ENCODE measurements at places on chromosomes 1 and 21. TPM values are rescaled to one million over a fixed set of nuclear protein-coding genes. Genes with fewer than 3 reads are reported as not detected.

Gene AMY1A
- not detected for total RNA-seq

Gene CLCA2
- total RNA-seq: 0.30 TPM

Gene MYBPH
- not detected for total RNA-seq

Gene MSH4
- not detected for total RNA-seq

Gene GFI1
- total RNA-seq: 2.0 TPM

Gene PLEKHN1
- total RNA-seq: 4.5 TPM

Gene KRTAP6-2
- total RNA-seq: not detected

Gene NCAM2
- 3.1 TPM for total RNA-seq

Gene ST6GALNAC3
- 0.05 TPM for total RNA-seq

Gene NAV1
- total RNA-seq: 43.1 TPM

Gene PLPP3
- total RNA-seq: 17.2 TPM

Gene CD5L
- not detected for total RNA-seq

Gene PPP2R5A
- 23.1 TPM for total RNA-seq

Gene SH2D5
- total RNA-seq: 2.1 TPM

Gene FMOD
- total RNA-seq: not detected

Gene KCNE2
- total RNA-seq: not detected

Gene GPR153
- total RNA-seq: 9.1 TPM

Gene UBE2U
- total RNA-seq: not detected

Gene AHDC1
- 19.1 TPM for total RNA-seq

Gene ADORA3
- total RNA-seq: not detected

Gene RXFP4
- not detected for total RNA-seq

Gene REG4
- not detected for total RNA-seq

Gene CGN
- total RNA-seq: 0.52 TPM

Gene RASAL2
- 14.8 TPM for total RNA-seq

Gene CELA2A
- not detected for total RNA-seq

Gene CLDN14
- not detected for total RNA-seq

Gene OR10J1
- not detected for total RNA-seq

Gene PROX1
- 0.02 TPM for total RNA-seq

Gene ADGRL4
- not detected for total RNA-seq

Gene LRRN2
- total RNA-seq: 0.02 TPM

Gene AADACL3
- total RNA-seq: not detected

Gene TBCE
- 30.3 TPM for total RNA-seq

Gene LMX1A
- not detected for total RNA-seq

Gene ZBTB8B
- 0.32 TPM for total RNA-seq

Gene DARS2
- 33.6 TPM for total RNA-seq

Gene NFIA
- total RNA-seq: 1.2 TPM

Gene SAMD13
- total RNA-seq: 0.20 TPM

Gene SELL
- total RNA-seq: 0.15 TPM

Gene PBX1
- total RNA-seq: 20.1 TPM

Gene GJC2
- 0.17 TPM for total RNA-seq

Gene ARF1
- 280 TPM for total RNA-seq

Gene GPR37L1
- total RNA-seq: not detected

Gene PIK3R3
- total RNA-seq: 20.6 TPM

Gene ARHGEF16
- 0.59 TPM for total RNA-seq

All from M059J (cell line).